ENCODE measurements at places on chromosomes 4 and X.

DNA sequence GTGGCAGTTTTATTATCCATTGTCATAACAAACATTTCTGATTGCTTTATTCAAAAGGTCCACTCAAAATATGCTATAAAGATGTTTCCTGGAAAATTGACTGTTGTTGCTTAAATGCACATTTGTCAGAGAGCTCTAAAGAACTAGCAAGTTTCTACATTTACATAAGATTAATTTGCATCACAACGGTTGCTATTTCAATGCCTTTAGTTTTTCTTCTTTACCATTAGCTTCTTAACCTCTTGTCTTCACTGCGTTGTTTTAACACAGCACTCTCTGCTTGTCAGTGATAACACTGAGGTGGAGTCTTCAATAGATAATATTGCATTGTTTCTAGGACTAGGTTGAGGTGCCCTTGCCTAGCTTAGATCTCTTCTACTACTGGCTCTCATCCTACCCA lies 76.7 kb upstream of the GALNT7 start:
- H3K4me3 ChIP-seq: no peak overlapping the region
- H3K36me3 ChIP-seq: no peaks in the 10 kb centered on the region
- H3K27ac ChIP-seq: no peak overlapping the region
- DNase-seq: no peak

DNA sequence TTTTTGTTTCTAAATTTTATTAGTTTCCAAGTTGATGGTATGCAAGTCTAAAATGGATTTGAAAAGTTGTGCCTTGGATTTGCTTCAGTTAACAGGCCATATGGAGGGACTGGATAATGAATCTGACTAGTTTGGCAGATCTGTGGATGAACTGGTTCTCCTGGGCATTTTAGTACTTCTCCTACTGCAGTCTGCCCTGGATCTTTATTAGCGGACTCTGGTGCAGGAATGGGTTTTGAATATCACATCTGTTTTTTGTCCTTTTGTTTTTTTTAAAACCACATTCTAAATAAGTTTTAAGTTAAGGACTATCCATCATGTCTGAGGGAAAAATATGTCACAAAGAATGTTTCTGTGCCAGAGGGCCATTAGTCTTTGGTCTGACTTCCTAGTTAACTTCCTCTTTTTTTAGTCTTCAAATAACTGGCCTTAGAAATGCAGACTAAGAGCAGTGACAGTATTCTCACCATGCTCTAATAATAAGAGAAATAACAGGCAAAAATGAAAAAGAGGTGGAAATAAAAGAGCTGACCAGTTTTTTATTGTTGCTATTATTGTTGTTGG lies 13.9 kb upstream of the DCK start:
- H3K4me1 ChIP-seq: no peaks in the 10 kb centered on the region
- peaks cover 27% of the 10 kb centered on the region for H3K36me3 ChIP-seq
- H3K4me3 ChIP-seq: no peak overlapping the region

GRCh38 chr4:20394512-20394911 lies 142.8 kb downstream of the SLIT2 start:
- H3K4me1 ChIP-seq: no peaks in the 10 kb centered on the region
- no peaks in the 10 kb centered on the region for H3K36me3 ChIP-seq
- H3K27ac ChIP-seq: no peak overlapping the region
- H3K27me3 ChIP-seq: peaks cover 2% of the 10 kb centered on the region
- H3K4me3 ChIP-seq: no peak overlapping the region

- DNase-seq: no peak
- H3K27ac ChIP-seq: no peak overlapping the region
- no peak overlapping the region for H3K4me3 ChIP-seq
- peaks cover 5% of the 10 kb centered on the region for H3K27me3 ChIP-seq
- H3K4me1 ChIP-seq: no peaks in the 10 kb centered on the region
These were observed 83.2 kb downstream of the FUNDC1 start for GRCh38 chrX:44459501-44459900.

DNA sequence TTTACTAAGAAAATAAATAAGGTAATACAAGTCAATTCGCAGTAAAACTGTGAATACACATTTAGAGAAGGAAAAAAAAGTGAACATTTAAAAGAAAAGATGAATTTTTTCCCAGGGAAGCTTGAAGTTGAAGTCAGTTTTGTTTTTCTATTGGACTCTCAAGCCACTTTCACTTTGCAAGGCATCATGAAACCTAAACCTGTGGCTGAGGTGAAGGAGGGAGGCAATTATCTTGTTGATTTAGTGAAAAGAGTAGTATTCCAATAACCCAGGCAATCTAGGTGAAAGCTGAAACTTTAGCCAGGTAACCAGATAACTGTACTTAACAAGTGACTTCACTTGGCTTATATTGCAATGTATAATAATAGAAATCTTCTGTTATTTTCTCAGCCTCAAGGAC lies 138.6 kb downstream of the HDX start:
- H3K4me3 ChIP-seq: no peak overlapping the region
- H3K27me3 ChIP-seq: peaks cover 2% of the 10 kb centered on the region
- no peaks in the 10 kb centered on the region for H3K36me3 ChIP-seq
- H3K27ac ChIP-seq: no peak overlapping the region

DNA sequence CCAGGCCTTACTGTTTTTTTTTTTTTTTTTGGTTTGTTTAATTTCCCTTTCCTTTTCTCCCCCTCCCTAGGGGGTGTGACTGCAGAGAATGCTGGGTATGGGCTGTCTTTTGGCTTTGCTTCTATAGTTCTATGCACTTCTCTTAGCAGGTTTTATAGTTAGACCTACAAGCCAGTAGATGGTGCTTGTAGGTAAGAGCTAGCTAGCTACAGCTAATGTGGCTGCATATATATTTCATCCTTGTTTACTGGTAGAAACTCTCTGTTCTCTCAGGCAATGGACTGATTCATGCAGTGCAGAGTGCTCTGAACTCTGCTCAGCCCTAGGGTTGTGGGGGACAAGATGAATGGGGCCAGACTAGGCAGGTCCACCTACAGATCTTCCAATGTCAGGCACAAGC lies 246.4 kb downstream of the SH2D1A start:
- peaks cover 4% of the 10 kb centered on the region for H3K27me3 ChIP-seq
- no peak overlapping the region for H3K27ac ChIP-seq
- no peak overlapping the region for H3K4me3 ChIP-seq
- H3K36me3 ChIP-seq: no peaks in the 10 kb centered on the region
- H3K4me1 ChIP-seq: no peaks in the 10 kb centered on the region
- no peak for DNase-seq

DNA sequence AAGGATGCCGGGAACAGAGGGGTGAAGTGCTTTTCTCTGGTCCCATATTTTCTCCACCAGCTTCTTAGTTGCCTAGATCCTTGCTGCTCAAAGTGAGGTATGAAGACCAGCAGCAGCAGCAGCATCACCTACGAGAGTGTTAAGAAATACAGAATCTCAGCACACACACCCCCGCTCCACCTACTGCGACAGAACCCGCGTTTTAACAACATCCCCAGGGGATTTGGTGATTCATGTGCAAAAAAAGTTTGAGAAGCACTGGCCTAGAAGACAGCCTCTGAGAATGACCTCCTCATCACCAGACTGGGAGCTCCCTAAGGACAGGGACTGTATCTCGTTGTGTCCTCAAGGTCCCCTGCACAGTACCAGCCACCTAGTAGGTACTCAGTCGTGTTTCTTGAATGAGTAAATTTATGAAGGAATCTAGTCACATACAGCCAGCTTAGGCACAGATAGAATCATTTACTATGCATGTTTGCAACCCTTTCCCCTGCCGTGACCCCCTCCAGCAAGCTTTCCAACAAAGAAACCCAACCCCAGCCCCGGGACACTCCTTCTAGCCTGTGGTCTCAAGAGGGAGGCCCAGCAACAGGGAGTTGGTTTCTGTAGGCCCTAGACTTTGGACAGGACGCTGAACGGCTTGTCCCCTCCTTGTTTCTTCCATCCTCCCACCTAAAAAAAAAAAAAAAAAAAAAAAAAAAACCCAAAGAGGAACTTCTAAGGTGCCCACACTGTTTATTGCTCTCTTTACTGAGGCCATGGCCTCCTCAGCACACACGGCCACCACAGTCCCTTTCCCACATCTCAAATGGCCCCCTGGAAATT lies 21.5 kb downstream of the RTL5 start:
- no peak overlapping the region for H3K27ac ChIP-seq
- H3K27me3 ChIP-seq: peaks cover 14% of the 10 kb centered on the region
- peaks cover 51% of the 10 kb centered on the region for H3K4me1 ChIP-seq

GRCh38 chrX:129614481-129615255 lies 40.1 kb downstream of the APLN start:
- no peaks in the 10 kb centered on the region for H3K36me3 ChIP-seq
- no peak overlapping the region for H3K27ac ChIP-seq
- no peaks in the 10 kb centered on the region for H3K27me3 ChIP-seq
- no peaks in the 10 kb centered on the region for H3K4me1 ChIP-seq
- H3K4me3 ChIP-seq: no peak overlapping the region
- no peak for DNase-seq

DNA sequence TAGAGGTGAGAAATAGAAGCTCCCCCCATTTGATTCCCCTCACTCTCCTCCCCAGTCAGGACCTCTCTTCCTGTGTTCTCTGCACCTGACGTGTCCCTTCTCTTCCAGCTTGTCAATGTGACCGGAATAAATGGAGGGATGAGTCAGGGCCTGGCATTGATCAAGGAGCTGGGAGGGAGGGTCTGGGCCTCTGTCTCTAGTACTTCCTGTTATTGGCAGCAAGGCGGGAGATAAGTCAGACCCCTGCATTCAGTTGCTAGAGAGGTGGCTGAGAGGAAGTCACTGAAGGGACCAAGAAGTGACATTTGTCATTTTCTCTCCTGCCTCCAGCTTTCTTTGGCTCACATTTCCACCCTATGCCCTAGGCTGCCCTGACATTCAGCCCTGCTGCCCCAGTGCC lies 35.1 kb upstream of the ZNF41 start:
- DNase-seq: no peak
- H3K4me3 ChIP-seq: no peak overlapping the region
- peaks cover 10% of the 10 kb centered on the region for H3K27me3 ChIP-seq
- H3K4me1 ChIP-seq: peaks cover 19% of the 10 kb centered on the region

DNA sequence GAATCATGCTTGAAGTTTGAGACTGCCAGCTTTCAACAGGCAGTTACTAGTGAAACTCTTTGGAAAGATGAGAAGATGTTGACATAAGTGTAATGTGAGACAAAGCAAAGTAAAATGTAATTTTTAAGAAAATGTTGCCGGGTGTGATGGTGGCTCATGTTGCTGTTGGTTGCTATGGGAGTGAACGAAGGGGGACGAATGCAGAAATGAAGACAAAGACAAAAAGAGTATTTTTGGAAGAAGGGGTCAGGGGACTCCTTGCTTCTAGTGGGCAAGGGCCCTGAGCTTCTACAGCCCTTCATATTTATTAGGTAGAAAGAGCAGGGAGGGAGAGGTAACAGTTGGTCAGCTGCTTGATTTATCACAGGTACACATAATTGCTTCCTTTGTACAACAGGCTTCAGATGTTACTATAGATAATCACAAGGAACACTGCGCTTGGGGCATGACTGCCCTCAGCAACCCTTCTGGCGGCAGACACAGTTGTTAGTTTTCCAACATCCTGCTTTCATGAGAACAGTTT lies 11.9 kb upstream of the UGDH start:
- H3K4me3 ChIP-seq: no peak overlapping the region
- DNase-seq: no peak
- H3K27ac ChIP-seq: no peak overlapping the region

DNA sequence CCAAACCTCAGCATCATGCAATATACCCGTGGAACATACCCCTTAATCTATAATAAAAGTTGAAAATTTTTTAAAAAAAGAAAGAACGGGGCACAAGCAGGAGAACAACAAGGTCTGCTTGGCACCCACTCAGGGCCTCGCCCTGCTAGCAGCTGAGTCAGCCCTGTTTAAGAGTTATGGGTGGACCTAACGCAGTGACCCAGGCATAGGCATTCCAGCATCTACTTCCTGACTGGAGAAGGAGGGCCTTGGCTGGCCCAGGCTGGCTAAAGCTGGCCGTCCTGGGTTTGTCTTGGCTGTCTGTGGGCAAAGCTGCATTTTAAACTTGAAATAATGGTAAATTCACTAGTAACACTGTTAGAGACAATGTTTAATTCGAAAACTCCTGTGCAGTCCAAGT lies 236.7 kb upstream of the PGRMC2 start:
- H3K4me3 ChIP-seq: no peak overlapping the region
- DNase-seq: no peak
- peaks cover 3% of the 10 kb centered on the region for H3K36me3 ChIP-seq
- no peak overlapping the region for H3K27ac ChIP-seq
- H3K4me1 ChIP-seq: no peaks in the 10 kb centered on the region

DNA sequence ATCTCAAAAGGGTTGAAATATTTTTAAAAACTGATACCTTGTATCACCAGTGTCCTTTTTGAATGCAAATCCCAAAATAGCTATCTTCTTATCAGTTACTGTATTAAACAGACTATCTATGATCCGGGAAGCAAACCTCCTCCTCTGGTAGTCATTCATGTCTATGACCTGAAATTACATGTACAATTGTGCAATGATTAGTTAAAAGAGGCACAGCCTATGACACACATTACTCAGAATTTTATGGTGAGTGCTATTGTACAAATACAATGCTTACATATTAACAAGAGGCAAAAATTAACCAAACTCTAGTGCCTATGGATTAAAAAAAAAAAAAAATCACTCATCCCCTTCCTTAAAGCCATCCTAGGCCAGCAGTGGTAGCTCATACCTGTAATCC lies 21.7 kb downstream of the UGDH start:
- H3K27ac ChIP-seq: no peak overlapping the region
- no peak for DNase-seq
- peaks cover 49% of the 10 kb centered on the region for H3K36me3 ChIP-seq
- H3K4me3 ChIP-seq: no peak overlapping the region

DNA sequence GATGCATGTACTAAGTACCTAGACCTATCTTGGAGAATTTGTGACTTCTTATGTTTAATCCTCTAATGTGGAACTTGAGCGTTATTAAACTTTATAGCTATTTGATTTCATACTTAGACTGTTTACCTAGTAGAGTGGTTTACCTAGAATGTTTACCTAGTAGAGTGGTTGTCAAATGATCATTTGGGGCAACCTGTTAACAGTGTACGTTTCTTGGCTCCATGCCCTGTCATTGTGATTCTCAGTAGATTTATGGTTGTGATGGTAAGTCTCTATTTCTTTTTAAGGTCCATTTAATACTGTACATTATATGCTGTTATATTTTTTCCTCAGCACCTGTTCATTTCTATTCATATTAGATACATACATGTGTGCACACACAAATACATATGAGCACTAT lies 233.0 kb upstream of the MAD2L1 start:
- H3K27ac ChIP-seq: no peak overlapping the region
- H3K27me3 ChIP-seq: peaks cover 3% of the 10 kb centered on the region
- no peaks in the 10 kb centered on the region for H3K4me1 ChIP-seq
